RCC 7860 (cell line): ENCODE measurements at places on chromosomes 1 and 21.
A peak's percentile ranks its signal among the peaks of the same experiment; 100 is the strongest.

GRCh38 chr21:42931560-42932235 lies 6.3 kb upstream of the ERVH48-1 start:
- DNase-seq = no peak

DNA sequence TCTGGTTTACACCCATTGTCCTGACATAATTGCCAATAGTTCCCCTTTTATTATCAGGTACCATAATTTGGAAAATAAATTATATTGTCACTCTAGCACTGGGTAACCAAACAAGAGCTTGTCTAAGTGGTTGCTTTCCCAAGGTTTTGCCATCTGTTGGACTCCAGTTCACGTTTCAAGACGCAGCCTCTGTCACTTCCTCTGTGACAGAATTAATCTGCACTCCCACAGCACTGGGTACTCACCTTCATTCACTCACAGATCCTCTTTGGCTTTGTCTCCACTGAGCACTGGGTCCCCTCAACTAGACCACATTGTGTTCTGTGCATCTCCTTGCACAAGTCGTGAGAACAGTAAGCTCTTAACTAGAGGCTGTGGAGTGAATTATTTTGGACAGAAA lies 123.6 kb upstream of the JUN start:
- DNase-seq = no peak

DNA sequence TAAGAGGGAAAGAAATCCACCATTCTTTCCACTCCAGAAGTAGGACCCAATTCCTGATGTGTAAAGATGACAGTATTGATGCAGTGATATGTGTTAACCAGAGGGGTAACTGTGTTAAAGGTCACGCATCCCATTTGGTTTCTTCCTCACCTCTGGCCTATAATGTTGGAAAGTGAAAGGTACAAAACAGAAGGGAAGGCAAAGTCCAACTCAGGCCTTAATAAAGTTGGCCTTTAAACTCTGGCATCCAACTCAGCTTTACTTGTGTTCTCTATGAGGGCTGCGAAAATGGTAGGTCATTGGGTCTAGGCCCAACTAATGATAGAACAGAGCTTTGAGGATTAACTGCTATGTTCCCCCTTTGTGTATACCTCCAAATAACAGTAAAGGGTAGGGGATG lies 17.9 kb downstream of the CYP2J2 start:
- no peak for DNase-seq

DNA sequence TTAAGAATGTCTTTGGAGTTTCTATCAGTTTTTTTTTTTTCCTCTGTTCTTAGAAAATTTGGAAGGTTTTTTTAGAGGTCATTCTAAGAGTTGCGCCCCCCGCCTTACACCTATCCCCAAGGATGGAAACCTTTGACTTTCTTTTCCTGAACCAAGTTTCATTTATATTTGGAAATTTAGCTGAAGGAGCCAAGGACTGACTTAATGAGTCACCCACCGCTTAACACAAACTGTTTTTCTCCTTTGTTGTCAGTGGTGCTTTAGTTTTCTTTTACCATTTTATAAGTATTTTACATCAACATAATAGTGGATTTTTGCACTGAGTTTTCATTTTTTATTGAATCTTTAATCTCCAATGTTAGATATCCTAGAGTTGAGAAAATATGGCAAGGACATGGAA lies 25.3 kb downstream of the USP25 start:
- DNase-seq = no peak

DNA sequence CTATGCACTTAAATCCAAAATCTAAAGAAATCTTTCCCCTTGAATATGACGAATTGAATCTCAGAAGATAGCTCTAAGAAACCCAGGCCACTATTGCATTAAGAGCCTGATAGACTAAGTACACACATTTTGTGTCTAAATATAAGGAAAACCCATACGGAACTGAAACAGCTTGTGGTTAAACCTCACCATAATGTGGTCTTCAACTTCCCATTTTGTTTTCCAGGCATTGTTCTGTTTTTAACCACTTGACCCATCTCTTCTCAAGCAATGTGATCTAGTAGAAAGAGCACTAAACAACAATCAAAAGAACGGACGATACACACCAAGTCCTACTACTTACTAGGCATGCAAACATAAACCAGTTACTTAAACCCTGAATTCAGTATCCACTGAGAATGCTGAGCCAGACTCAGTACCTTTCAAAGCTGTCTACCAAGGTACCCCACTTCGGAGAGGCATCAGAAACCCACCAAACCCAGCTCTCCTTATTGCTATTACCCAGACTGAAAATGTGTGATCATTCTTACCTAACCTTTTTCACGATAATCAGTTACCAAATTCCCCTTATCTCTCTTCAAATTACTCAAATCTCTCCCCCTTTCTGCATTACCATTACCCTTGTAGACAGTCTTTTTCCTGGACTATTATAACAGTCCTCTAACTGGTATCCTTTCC lies 12.8 kb downstream of the OTUD7B start:
- DNase-seq = no peak

- DNase-seq = no peak
Measured at GRCh38 chr1:11701551-11701961, 10.0 kb downstream of the DRAXIN start.

DNA sequence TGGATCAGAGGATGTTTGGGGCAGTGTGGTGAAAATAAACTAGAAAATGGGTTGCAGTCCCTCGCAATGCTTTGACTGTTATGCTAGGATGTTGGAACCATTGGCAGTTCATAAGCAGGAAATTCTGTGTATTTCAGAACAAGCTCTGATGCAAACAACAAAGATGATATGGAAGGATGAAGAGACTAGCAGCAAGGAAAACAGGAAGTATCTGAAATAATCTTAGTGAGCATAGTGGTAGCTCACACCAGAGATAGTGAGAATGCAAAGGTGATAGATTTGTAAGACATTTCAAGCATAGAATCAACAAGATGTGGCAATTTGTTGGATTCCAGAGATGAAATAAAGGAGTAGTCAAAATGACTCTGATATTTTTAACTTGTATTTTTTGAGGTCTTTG lies 11.1 kb upstream of the RCC1 start:
- DNase-seq = no peak

DNA sequence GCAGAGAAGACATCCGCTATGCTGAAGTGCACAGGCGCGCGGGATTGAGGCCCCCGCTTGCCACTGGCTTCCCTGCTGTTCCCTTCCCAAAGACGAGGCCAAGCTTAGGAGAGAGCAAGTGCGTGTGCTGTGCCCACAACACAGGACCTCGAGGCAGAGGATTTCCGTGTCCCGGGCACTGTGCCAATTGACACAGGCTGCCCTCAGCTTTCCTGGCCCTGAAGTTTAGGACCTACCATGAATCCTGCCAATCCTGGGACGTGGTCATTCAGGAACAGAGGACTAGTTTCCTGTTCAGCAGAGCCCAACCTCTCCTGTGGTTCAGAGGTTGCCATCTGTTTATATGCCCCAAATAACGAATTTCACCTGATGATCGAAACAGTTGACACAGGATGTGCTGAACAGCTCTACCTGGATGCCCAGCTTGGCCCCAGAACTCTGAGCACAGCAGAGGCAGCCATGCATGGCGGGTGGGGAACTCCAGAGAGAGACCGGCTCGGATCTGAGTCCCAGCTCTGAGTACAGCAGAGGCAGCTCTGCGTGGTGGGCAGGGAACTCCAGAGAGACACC lies 22.0 kb downstream of the SLC37A1 start:
- no peak for DNase-seq

DNA sequence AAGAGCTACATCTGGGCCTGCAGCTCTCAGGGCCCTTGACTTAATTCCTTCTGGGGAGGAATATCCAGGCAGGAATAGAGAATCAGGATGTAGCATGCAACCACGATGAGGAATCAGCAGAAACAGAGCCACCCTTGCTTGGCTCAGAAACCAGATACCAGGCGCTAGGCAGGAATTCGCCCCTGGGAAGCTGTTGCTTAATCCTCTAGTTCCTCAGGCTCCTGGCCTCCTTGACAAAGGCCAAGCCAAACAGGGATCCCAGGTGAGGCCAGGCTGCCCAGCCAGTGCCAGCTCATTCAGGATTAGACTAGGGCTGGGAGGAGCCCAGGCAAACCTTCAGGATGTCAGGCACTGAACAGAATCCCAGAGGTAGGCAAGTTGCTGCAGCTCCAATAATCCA lies 48.2 kb upstream of the IRF2BP2 start:
- DNase-seq = peak; percentile 73

DNA sequence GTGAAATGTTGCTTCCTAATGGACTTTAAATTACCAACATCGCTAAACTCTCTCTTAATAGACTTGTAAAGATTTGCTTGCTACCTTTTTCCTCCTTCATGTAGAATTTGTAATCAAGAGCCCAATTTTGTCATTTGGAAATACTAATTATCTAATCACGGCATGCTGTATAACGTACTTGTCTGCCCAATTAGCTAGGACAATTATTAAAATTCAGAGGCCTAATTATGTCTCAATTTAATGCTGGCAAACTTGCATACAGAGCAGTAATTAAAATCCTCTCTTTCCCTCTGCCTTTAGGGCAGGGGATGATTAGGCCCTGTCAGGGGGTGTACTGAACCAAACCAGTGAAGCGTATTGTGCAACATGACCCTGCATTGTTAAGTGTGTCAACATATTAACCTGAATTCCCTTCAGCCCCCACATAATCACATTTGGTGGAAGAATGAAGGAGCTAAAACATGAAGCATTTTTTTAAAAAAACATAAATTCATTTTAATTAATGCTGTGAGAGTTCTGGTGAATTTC lies 137.4 kb upstream of the BARHL2 start:
- DNase-seq = no peak

DNA sequence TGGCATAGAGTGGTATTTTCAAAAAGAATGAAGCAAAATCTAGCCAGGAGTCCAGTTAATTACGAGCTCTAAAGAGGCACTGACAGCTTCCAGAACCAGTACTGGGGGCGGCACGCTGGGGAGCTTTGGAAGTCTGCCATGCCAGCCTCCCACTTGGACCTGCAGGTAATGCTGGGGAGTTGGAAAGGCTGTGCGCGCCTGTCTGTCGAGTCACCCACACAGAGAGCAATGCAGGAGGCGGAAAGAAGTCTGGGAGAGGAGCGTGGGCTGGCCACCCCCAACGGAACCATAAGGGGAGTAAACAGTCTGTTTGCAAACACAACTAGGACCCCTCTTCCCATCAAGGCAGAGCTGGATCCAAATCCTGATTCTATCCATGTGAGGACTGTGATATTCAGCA lies 84.5 kb downstream of the BEND5 start:
- no peak for DNase-seq

DNA sequence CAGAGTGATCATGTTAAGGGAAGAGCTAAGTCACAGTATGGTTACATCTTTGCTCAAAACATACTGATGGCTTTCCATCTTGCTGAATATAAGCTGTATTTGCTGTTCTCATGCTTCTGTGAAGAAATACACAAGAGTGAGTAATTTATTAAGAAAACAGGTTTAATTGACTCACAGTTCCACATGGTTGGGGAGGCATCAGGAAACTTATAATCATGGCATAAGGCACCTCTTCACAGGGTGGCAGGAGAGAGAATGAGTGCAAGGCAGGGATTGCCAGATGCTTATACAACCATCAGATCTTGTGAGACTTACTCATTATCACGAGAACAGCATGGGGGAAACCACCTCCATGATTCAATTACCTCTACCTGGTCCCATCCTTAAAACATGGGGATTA lies 24.4 kb upstream of the RGS5 start:
- DNase-seq = no peak

- peak; percentile 11 for DNase-seq
Measured at GRCh38 chr1:95084317-95085176, 11.8 kb upstream of the ALG14 start.

DNA sequence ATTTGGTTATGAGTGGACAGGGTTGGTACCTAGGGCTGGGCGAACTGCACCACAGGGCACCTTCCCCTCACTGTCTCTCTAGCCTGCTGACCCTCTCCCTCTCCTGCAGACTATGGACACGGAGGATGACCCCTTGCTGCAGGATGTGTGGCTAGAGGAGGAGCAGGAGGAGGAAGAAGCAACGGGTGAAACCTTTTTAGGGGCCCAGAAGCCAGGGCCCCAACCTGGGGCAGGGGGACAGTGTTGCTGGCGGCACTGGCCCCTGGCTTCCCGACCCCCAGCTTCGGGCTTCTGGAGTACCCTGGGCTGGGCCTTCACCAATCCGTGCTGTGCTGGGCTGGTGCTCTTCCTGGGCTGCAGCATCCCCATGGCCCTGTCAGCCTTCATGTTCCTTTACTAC lies 21.9 kb downstream of the DISP3 start:
- DNase-seq = no peak

- DNase-seq = peak; percentile 47
Measured at GRCh38 chr1:78274814-78275213, 216.0 kb upstream of the PTGFR start.

DNA sequence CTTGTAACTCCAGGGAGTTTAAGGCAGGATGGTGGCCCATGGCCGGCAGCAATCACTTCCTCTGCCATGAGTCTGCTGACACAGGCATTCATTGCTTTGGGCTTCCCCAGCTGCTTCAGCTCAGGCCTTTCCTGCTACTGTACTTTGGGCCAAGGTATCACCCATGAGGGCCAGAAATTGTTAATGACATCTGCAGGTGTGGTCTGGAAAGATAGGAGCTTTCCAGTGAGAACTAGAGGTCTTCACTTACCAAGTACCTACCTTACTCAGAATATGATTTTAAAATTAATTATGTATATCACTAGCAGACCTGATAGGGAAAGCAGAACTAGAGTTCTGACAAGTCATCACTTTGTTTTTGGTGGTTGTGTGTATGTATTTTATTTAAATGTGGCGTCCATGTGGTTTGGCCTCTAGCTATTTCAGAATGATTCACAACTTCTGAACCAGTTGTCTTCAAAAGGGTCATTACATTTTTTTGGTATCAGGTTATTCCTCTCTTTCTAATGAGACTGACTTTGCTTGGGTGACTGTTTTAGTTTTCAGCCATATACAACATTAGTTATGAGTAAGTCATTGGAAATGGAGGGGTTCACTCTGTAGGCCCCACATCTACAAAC lies 2.7 kb downstream of the RGL1 start:
- no peak for DNase-seq

GRCh38 chr21:46084709-46085108 lies 13.2 kb upstream of the COL6A2 start:
- DNase-seq = no peak

DNA sequence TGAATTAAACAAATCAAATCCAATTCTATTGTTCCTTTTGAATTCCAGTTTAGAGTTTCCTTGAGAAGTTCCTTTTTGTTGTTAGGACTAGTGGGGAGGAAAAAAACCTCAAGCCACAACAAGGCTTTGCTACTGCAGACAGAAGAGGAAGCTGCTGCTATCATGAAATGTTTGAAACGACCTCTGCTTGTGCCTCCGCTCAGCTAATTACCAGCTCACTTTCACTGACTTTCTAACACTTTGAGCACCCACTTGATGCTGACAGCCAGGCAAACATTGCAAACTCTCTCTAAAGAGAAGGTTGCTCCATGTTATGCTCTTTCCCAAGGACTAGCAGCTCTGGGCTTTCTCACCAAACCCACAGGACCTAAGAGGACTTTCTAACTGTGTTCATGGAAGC lies 203.9 kb upstream of the PROX1 start:
- DNase-seq = no peak

GRCh38 chr1:209808059-209808581 lies 2.2 kb upstream of the IRF6 start:
- DNase-seq = peak; percentile 85
